ENCODE measurements at places on chromosomes 2 and 18. TPM values are rescaled to one million over a fixed set of nuclear protein-coding genes. Genes with fewer than 3 reads are reported as not detected.

FAM237A gene
- not detected for total RNA-seq

ERMN gene
- total RNA-seq: not detected

LIPG gene
- 44.0 TPM for total RNA-seq

DYNAP gene
- total RNA-seq: not detected

VAMP8 gene
- 90.8 TPM for total RNA-seq

RIT2 gene
- total RNA-seq: not detected

FAP gene
- total RNA-seq: 2.1 TPM

MGAT4A gene
- 21.8 TPM for total RNA-seq

UGT1A7 gene
- total RNA-seq: 7.2 TPM

SRD5A2 gene
- total RNA-seq: not detected

DNA sequence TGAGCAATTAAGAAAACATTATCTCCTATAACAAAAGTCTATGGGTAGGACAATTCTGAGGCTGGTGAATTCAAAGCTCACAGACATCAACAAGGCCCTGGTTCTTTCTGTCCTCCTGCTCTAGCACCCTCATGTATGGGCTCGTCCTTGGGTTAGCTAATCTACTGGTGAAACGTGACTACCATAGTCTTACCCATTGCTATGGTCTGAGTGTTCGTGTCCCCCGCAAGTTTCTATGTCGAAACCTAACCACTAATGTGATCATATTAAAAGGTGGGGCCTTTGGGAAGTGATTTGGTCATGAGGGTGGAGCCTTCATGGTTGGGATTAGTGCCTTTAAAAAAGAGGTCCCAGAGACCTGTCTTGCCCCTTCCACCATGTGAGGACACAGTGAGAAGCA, 564.7 kb downstream of the TNS1 start:
- DNase-seq: no peak
- H3K36me3 ChIP-seq: no peaks in the 10 kb centered on the region
- H3K4me3 ChIP-seq: no peak overlapping the region

DNA sequence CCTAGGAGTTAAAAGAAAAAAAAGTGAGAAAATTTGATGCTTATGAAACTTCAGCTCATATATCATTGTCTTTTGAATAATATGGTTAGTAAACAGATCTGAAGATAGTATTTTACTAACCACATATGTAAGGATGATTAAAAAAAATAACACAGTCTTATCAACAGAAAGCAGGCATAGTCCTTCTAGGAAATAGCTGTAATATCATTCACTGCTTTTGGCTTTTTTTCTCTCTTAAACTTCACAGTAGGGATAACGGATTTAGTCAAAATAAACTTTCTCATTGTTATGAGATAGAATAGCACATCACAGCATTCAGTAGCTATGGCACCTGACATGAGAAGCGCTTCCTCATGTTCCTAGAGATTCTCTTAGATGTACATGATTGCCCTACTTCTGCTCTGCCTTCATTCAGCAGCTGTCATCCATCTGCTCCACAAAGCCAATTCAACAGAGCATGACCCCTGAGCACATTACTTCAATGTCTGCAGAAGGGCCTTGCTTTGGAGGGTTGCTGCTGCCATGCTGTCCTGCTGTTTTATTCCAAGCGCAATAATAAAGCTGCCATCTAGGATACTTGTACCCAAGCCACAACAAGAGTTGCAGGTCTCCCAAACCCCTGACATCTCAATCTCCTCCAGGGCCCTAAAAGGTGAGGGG, 67.0 kb downstream of the TTC21B start:
- no peaks in the 10 kb centered on the region for H3K4me1 ChIP-seq
- H3K27me3 ChIP-seq: no peaks in the 10 kb centered on the region
- no peak overlapping the region for H3K4me3 ChIP-seq
- H3K36me3 ChIP-seq: no peaks in the 10 kb centered on the region

GRCh38 chr2:204255071-204255470, 290.2 kb upstream of the PARD3B start:
- H3K27ac ChIP-seq: no peak overlapping the region
- peaks cover 23% of the 10 kb centered on the region for H3K4me1 ChIP-seq
- no peak for DNase-seq

- no peaks in the 10 kb centered on the region for H3K27me3 ChIP-seq
- DNase-seq: peak; percentile 53
- peaks cover 5% of the 10 kb centered on the region for H3K36me3 ChIP-seq
- H3K4me1 ChIP-seq: peaks cover 38% of the 10 kb centered on the region
Observed at GRCh38 chr2:213187833-213188532, 36.6 kb upstream of the IKZF2 start.

DNA sequence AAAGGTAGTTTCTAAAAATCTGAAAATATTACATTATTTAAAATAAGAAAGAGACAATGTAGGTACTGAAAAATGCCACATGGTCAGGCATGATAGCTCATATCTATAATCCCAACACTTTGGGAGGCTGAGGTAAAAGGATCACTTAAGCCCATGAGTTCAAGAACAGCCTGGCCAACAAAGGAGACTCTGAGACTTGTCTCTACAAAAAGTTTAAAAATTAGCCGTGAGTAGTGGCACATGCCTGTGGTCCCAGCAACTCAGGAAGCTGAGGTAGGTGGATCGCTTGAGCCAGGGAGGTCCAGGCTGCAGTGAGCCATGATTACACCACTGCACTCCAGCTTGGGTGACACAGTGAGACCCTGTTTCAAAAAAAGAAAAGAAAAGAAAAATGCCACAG, 21.8 kb downstream of the ATAD2B start:
- H3K36me3 ChIP-seq: no peaks in the 10 kb centered on the region
- H3K27ac ChIP-seq: no peak overlapping the region
- no peak for DNase-seq
- peaks cover 24% of the 10 kb centered on the region for H3K4me1 ChIP-seq
- H3K27me3 ChIP-seq: no peaks in the 10 kb centered on the region
- H3K4me3 ChIP-seq: no peak overlapping the region

- no peak overlapping the region for H3K4me3 ChIP-seq
- no peaks in the 10 kb centered on the region for H3K27me3 ChIP-seq
- no peaks in the 10 kb centered on the region for H3K4me1 ChIP-seq
Observed at GRCh38 chr2:133252780-133253355, 315.4 kb downstream of the NCKAP5 start.

- H3K4me3 ChIP-seq: no peak overlapping the region
- no peak for DNase-seq
- no peaks in the 10 kb centered on the region for H3K4me1 ChIP-seq
- H3K27ac ChIP-seq: no peak overlapping the region
- H3K36me3 ChIP-seq: peaks cover 8% of the 10 kb centered on the region
Observed at GRCh38 chr2:159208438-159208837, 78.1 kb downstream of the WDSUB1 start.

GRCh38 chr18:66440433-66440832, 163.5 kb downstream of the CDH19 start:
- DNase-seq: no peak
- no peak overlapping the region for H3K27ac ChIP-seq
- H3K4me1 ChIP-seq: no peaks in the 10 kb centered on the region
- H3K36me3 ChIP-seq: no peaks in the 10 kb centered on the region
- no peak overlapping the region for H3K4me3 ChIP-seq

- H3K27ac ChIP-seq: no peak overlapping the region
- no peak for DNase-seq
- peaks cover 23% of the 10 kb centered on the region for H3K4me1 ChIP-seq
- no peaks in the 10 kb centered on the region for H3K27me3 ChIP-seq
- H3K36me3 ChIP-seq: no peaks in the 10 kb centered on the region
- no peak overlapping the region for H3K4me3 ChIP-seq
Observed at GRCh38 chr2:150609831-150610582, 122.5 kb upstream of the RND3 start.

- H3K27ac ChIP-seq: no peak overlapping the region
- H3K4me1 ChIP-seq: no peaks in the 10 kb centered on the region
- H3K4me3 ChIP-seq: no peak overlapping the region
Observed at GRCh38 chr18:63249771-63250170, 69.8 kb downstream of the BCL2 start.

GRCh38 chr2:31999438-31999837, 11.4 kb downstream of the MEMO1 start:
- no peaks in the 10 kb centered on the region for H3K36me3 ChIP-seq
- DNase-seq: no peak
- H3K27ac ChIP-seq: no peak overlapping the region
- H3K27me3 ChIP-seq: no peaks in the 10 kb centered on the region
- peaks cover 20% of the 10 kb centered on the region for H3K4me1 ChIP-seq
- no peak overlapping the region for H3K4me3 ChIP-seq

DNA sequence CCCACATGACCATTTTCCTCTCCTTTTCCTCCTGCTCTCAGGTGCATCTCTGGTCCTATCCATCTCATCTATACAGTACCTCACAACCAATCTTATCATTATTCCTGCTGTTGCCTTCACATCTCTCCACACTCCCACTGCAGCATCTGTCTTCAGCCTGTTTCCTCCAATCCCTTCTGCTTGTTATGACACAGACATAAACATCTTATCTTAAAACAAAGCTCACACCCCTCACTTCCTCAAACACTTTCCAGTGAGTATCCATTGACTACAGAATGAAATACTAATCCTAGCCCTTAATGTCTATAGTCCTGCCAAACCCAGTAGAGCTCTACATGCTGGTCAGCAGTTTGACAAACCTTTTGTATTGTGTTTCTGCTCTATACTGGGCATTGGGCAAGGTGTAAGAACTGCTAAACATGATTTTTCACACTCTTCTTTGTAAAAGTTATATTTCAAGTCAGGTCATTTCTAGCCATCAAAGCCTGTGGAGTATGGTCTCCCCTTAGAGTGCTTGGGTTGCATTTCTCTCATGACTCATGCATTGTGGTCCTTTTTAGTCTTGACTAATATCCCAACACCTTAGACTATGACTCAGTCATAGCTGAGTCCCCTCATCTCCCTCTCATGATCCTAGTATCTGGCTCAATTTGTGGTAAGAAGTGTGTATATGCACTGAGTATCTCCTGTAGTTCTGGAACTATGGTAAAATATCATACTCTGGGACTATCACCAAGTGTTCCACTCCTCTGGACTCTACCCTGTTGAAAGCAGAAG, 187.0 kb downstream of the CYRIA start:
- H3K4me1 ChIP-seq: no peaks in the 10 kb centered on the region
- no peak overlapping the region for H3K4me3 ChIP-seq
- DNase-seq: no peak
- H3K27me3 ChIP-seq: peaks cover 57% of the 10 kb centered on the region
- no peak overlapping the region for H3K27ac ChIP-seq

DNA sequence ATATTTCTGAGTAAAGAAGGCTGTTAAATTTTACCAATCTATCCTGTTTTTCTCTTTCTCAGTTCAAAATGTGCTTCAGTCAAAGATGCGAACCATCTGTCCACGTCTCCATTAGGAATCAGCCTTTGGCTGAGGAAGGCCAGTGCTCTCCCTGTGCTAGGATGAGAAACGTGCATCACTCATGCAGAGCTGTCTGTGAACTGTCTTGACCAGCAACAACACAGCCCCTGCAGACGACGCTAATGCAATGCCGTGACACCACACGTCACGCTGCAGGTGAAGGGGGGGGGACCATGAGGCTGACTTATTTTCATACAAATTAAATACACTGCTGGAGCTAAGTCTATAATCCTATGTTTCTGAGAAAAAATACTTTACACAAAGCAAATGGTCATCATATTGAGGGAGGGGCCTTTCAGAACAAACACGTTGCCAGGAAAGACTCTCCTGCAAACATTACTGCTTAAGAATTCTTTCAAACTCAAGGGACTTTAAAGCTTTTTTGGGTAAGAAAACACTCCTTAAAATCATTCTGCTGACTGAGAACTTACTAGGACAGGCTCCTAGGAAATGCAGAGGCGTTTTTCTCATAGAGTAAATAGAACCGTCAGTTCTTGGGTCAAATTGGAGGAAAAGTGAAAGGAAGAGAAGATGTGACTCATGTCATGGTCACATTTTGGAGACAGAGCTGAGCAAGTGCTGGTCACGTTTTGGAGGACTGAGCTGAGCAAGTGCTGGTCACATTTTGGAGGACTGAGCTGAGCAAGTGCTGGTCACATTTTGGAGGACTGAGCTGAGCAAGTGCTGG, 97.0 kb downstream of the MBP start:
- H3K27ac ChIP-seq: no peak overlapping the region
- H3K4me1 ChIP-seq: peaks cover 26% of the 10 kb centered on the region
- peaks cover 38% of the 10 kb centered on the region for H3K36me3 ChIP-seq
- DNase-seq: no peak
- no peaks in the 10 kb centered on the region for H3K27me3 ChIP-seq

DNA sequence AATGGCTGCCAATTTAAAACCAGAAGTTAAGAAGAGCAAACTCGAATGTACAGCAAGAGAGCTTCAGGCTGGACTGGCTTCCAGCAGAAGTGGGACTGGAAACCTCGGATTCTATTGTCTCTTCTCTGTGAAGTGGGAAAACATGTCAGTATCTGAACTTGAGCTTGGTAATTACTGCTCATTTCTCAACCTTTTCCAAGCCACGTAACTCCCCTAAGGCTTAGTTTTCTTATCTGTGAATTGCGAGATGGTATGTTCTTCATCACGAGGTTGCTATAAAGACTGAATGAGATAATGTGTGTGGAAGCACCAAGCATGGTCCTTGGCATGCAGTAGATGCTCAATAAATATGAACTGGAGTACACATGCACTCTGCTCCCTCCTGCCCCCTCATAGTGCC, 259.4 kb upstream of the SPRED2 start:
- H3K36me3 ChIP-seq: no peaks in the 10 kb centered on the region
- H3K4me3 ChIP-seq: no peak overlapping the region
- no peak overlapping the region for H3K27ac ChIP-seq
- H3K4me1 ChIP-seq: no peaks in the 10 kb centered on the region
- no peak for DNase-seq
- H3K27me3 ChIP-seq: peaks cover 24% of the 10 kb centered on the region

DNA sequence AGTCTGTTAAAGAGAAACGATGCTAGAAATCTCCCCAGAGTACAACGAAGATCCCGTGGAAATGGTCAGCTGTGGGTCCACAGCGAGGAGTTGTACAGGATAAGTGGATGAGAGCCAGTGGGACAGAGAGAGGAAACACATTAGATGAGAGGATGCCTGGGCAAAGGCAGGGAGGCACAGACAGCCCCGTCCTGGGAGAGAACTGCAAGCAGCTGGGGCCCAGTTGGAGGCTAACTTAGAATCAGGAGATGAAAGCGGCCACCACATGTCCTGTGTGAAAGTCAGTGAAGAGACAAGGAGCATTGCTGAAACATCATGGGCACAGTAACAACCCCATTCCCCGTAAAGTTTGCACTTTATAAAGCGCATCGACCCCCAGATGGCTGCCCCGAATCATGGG, 157.5 kb downstream of the RAPGEF4 start:
- H3K4me3 ChIP-seq: no peak overlapping the region
- H3K36me3 ChIP-seq: no peaks in the 10 kb centered on the region
- no peak overlapping the region for H3K27ac ChIP-seq
- H3K4me1 ChIP-seq: no peaks in the 10 kb centered on the region

Measured in Calu3 (cell line).